ENCODE measurements at places on chromosomes 1 and 21. TPM values are rescaled to one million over a fixed set of nuclear protein-coding genes. Genes with fewer than 3 reads are reported as not detected.

CELA3A gene
- not detected for total RNA-seq

DCST1 gene
- total RNA-seq, result not detected

CELA2B gene
- not detected for total RNA-seq

MSH4 gene
- total RNA-seq, result 0.05 TPM

GRCh38 chr21:20617130-20617529 lies 381.1 kb upstream of the NCAM2 start:
- no peak for DNase-seq

DNA sequence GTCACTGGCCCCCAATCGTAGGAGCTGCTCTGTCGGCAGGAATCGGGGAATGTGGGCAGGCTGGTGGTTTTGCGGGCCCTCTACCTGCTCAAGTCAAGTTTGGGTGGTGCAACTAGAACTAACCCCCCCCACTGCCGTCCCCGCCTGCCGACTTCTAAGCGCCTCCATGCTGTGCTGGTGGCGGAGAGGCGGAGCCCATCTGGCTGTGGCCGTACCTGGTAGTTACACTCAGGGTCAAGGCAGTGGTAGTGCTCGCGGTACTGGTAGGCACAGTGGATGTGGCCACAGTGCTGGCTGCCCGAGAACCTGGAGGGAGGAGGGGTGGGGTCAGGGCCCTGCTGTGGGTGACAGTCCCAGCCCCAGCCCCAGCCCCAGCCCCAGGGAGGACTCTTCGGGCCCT lies 140.0 kb downstream of the CASZ1 start:
- no peak for DNase-seq

DNA sequence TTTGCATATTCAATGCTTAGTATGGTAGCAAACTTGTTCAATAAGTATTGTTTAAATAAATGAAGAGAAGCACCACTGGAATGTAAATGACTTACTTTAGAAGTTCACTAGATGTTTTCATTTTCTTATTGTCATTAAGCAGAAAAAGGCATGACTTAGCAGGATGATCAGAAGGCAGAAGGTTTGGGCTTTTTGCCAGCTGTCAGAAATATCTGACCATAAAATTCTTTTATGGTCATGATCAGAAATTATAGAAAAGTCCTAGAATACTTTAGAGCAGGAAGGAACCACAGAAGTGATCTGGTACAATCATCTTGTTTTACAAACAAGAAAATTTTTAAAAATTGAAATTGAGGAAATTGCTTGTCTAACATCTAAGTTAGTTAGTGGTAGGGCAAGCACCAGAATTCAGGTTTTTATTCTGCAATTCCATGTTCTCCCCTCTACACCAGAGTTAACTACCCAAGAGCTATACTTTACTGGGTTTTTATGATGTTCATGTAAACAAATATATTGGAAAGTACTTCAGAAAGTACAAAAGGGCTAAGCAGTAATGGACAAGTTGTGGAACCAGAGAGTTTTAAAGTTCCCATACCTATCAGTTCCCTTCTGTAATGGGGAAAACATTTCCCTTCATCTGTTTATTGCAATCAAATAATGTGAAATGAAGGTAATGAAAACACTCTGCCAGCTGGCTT lies 10.1 kb downstream of the FMO5 start:
- DNase-seq, result no peak

GRCh38 chr1:22315315-22316078 lies 136.2 kb upstream of the ZBTB40 start:
- no peak for DNase-seq

GRCh38 chr1:27542463-27543273 lies 52.7 kb upstream of the WASF2 start:
- peak; percentile 94 for DNase-seq

- no peak for DNase-seq
Observed at GRCh38 chr1:167924543-167925231, 10.8 kb upstream of the ADCY10 start.

DNA sequence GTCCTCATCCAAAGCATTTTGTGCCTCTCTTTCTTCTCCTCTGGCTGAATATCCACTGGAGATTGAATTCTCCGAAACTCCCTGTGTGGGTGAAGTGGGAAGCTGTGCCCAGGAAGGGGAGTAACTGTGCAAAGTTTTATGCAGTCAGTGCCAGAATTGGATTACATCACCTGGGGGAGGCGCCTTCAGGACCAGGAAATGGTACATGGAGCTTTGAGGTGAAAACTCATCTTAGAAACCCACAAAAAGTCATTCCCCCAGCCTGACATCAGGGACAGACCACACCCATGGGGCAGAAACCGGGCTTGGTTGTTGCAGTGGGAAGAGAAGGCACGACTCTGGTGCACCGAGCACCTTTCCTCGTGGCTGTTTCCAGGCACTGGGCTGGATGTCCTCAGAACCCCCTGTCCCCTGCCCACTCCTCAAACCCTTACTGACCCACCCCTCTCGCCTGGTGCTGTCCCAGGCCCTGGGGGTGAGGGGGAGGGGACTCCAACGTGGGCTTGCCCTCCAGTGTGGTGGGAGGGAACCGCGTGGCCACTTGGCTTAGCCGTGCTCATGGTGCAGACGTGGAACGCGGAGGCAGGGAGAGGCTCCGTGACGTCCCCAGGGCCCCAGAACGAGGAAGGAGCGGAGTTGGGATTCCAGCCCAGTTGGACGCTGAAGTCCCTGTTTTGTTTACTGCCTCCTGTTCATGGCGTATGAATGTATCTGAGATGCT lies 15.7 kb downstream of the TFF3 start:
- peak; percentile 42 for DNase-seq

All from A172 (cell line).